CD8-positive, alpha-beta T cell (primary cell): ENCODE measurements at places on chromosomes 5 and 9.

GRCh38 chr5:147445090-147445489, 64.8 kb downstream of the DPYSL3 start:
- DNase-seq: no peak

DNA sequence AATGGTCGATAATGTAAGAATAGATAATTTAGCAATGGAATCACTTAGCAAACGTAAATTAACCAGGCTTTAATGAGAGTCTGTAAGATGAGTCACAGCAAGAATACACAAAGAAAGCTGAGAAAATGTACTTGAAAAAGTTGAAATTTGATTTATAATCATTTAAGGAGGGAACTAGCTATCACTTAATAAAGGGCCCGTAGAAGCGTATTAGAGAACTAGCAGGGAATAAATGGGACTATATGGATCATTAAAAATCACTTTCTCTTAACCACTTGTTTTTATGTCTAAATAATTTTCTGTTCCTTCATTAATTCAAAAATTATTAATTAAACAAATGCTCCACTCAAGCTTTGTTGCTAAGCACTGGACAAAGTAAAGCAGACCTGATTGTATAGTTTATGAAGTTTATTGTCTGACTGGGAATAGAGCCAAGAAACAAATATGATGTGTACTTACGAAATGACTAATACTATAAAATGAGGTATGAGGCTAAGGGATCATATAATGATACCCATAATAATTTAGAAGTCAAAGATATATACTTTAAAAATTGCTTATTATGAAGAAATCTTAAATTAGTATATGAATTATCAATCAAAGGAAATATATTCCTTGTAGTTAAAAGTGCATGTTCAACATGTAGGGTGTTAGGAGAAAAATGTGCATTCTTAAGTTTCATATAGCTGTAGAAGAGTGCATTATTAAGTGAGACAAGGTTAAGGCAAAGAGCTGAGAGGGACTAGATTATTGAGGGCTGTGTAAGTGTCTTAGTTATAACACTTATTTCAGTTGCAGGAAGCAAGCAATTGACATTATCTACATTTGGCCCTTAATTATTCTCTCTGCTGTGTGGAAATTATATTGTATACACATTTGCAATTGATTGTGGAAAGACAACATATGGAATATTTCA, 196.8 kb downstream of the PRDM9 start:
- DNase-seq: no peak

DNA sequence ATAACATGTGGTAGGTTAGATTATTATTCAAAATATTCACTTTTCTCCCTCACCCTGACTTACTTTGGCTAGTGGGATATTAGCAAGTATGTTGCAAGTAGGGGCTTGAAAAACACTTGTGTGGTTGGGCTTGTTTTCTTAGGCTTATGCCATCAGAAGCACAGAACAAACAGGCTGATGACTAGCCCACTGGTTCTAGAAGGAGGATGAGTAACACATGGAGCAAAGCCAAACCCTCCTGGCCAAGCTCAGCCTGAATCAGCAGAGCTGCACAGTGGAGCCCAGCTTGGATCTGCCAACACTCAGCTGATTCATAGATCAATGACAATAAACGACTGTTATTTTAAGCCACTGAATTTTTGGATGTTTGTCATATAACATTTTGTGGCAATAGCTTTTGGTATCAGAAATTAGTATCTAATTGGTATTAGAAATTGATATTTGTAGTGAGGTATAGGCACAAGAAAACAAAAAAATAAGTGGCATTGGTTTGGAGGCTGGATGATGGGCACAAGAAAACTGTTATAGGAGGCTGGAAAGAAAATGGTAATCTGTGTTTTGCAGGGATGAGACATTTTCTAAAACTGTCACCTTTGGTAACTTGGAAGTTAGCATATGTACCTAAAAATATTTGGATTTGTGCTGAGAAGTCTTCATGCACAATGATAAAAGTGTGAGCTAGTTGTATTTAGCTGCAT, 46.1 kb upstream of the ZBED3 start:
- no peak for DNase-seq

DNA sequence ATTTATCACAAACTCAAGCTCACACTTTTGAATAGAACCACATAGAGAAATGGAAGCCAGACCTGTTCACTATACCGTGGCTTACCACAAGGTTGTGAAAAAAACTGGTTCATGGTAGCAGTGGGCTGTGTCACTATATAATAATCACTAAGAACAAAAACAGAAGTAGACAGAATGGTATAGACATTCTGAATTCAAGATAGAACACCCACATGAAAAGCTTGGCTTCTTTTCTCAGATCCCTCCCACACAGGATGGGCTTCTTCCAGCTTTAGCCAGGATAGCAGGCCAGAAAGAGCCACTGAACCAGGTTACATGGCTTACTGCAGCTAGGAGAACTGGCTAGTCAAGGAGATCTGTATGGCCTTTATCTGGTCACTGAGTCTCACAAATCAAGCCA, 6.1 kb upstream of the NRG2 start:
- no peak for DNase-seq
